ENCODE measurements at places on chromosomes 11 and 22.

DNA sequence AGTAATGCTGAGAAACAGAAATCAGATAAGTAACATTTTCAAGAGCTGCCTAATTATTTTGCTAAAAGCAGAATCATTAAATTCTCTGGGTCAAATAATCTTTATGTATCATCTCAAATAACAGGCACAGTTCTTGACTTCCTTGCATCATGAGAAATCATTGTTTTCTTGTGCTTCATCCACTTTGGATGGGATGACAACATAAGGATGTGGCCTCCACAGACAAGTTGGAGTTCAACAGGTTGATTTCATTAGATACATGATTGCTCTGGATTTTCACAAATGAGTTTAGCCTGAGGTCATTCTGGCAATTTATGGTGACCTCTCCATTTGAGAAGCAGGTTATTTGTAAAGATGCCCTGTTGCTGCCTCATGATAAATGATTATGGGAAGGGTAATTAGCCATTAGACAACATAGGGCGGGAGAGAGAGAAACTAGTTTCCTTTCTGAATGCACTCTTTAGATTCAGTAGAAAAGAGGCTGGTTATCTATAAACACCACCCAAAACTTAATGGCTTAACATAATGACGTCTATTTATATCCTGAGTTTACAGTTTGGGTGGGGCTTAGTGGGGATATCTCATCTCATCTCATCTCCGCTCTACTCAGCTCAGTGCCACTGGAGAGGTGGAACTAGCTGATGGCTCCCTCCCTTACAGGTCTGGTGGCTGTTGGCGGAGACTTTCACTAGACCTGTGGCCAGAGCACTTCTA lies 35.0 kb upstream of the ADORA2A start:
- DNase-seq, result no peak

DNA sequence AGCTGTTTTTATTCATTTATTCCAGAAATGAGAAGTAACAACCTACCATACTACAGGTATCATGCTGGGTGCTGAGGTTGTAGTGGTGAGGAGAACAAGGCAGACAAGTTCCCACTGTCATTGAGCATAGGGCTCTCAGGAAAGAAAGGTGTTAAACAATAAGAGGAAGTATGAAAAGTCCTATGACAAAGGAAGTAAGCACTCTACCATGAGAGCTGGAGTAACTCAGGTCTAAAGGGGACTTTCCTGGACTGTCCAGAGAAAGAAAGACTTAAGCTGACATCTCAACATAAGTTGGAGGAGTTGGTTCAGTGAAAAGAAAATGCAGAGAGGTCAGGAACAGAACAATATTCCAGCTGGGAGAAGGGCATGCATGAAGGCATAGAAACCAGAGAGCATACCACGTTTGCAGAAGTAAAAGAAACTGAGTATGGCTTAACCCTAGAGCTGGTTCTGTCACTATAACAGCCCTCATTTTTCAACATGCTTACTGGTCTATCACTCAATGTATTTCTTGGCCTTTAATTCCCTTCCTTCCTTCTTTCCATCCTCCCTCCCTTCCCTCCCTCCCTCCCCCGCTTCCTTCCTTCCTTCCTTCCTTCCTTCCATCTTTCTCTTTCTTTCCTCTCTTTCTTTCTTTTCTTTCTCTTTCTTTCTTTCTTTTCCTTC lies 137.8 kb upstream of the BDNF start:
- DNase-seq, result no peak

DNA sequence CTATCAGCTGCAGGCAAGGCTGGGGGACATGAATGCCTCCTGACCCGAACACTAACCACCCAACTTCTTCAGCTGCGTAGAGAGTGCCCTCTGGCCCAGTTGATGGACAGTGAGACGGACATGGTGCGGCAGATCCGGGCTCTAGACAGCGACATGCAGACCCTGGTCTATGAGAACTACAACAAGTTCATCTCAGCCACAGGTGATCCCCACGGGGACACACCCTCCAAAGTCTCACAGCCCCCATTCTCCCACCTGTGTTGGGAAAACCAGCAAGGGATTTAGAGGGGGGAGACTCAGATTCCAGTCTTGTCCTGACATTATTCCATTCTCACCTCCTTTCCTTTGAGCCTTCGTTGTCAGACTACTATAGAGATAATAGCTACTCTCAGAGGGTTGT lies 912 bp downstream of the VPS51 start:
- no peak for DNase-seq

DNA sequence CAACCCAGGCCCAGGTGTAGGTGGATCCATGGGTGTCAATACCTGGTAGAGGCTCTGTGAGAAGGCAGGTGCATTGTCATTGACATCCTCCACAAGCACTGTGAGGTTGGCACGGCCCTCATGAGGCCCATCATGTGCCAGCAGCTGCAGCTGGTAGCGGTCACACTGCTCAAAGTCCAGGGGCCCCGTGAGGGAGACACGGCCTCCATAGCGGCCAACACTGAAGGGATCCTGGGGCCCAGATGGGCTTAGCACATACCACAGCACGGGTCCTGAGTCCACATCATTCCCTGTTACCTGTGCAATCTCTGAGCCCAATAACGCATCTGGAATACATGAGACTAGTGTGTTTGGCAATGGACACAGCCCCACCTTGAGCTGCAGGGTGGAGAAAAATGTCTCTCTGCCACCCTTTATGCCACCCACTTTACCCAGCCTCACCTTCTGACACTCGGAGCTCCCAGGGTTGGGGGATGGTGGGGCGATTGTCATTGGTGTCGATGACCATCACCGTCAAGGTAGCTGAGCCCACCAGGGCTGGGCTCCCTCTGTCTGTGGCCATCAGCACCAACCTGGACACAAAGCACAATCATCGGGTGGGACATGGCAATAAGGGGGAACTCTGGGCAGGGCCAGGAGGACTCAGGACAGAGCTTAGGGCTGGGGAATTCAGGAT lies 6.1 kb upstream of the TPP1 start:
- no peak for DNase-seq

DNA sequence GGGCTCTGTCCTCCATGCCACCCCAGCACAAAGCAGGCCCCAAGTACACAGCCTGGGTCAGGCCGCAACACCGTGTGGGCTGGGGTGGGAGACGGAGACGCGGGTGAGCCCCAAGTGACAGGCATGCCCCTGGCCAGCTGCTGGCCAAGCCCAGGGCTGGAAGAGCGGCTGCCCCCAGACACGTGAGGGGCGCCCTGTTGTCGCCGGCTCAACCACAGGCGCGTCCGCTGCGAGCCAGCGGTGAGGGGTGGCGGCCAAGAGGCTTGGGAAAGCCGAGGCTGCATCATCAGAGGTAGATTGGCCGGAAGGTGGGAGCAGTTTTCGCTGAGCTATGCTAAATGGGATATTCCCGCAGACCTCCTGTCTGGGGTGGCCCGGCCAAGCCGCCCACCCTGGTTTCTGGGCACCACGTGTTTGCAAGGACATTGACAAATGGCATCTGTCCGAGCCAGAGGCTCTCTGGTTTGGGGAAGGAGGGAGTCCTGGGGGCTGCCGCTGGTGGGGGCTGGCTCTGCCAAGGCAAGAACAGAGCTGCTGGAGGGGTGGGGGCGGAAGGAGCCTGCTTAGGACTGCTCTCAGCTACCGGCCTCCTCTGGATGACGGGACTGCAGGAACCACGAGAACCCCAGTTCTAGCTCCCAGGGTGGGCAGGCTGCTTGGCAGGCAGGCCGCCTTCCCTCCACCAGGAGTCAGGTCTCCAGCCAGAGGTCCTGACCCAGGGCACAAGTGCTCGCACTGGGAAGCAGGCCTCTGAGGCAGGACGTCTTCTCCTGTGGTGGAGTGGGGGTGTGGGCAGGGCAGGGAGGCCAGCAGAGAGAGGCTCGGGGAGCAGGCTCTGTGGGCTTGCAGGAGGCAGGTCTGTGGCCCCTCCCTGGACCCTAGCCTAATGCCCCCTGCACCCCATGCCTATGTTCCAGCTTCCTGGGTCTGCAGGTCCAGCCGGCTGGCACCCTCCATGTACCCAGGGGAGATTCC lies 552 bp downstream of the PRR33 start:
- no peak for DNase-seq
